Astrocyte of the spinal cord (primary cell): ENCODE measurements at places on chromosomes 3 and 15.

DNA sequence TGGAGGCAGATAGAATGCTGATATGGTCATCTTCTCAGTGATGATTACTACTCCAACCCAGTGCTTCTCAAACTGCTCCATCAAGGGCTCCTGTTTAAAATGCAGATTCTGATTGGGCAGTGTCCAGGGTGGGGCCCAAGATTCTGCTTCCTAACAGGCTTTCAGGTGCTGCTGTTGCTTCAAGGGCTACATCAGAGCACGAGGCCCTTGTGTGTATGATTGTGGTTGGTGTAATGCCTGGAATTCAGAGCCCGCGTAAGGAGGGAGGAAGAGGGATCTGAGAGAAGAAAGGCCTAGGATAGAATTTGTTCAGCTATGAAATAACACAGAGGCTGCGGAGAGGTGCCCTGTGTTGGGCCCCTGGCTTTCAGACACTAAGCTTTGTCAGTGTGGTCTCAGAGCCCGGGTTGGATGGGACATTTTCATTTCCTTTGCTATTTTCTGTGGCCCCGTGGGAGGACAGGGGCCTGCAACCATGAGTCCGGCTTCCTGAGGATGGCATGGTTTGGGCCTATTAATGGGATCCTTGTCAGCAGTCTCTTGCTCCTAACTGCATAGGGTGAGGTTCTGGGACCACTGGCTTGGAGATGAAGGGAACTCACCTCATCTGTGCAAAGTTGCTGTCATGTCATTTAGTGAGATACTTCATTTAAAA is 53.0 kb downstream of the ATP1B3 start:
- no peak for DNase-seq

DNA sequence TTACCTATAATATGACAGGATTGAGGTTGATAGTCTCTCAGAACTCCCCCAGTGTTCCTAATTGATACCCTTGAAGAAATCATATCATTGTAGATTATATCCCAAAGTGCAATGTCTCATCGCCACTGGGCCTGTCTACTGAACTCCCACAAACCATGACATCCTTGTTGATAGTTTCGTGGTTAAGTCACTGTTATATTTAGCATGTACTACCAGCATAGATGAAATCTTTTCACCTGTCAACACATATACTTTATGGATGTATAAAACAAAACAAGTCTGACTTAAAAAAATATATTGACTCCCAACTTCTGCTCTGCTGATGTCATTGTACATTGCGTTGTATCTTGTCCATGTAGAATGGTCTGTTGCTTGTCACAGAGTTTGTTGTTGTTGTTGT is 128.1 kb downstream of the IQCH start:
- DNase-seq: no peak

GRCh38 chr3:37125195-37126073 is 48.9 kb downstream of the LRRFIP2 start:
- DNase-seq: no peak

- no peak for DNase-seq
Measured at GRCh38 chr3:61686228-61686648, 124.9 kb downstream of the PTPRG start.

GRCh38 chr3:127471142-127471541 is 119.4 kb downstream of the TPRA1 start:
- no peak for DNase-seq

DNA sequence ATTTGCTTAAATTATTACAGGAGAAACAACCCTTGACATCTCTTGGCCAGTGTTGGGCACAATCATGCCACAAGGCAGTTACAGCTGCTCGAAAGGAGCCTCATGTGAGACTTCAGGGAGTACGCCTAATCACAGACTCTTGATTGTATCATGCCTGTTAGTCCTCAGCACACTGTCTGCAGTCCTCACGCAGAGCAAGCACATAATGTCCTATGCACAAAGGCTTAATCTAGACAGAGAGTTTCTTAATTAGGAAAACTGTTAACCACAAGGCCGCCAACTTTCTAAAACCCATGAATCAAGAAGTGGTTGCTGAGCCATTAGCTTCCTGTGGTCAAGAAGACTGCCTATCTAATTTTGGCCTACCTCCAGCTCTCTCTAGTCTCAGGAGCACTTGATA is 172.0 kb downstream of the UNC13C start:
- DNase-seq: no peak

DNA sequence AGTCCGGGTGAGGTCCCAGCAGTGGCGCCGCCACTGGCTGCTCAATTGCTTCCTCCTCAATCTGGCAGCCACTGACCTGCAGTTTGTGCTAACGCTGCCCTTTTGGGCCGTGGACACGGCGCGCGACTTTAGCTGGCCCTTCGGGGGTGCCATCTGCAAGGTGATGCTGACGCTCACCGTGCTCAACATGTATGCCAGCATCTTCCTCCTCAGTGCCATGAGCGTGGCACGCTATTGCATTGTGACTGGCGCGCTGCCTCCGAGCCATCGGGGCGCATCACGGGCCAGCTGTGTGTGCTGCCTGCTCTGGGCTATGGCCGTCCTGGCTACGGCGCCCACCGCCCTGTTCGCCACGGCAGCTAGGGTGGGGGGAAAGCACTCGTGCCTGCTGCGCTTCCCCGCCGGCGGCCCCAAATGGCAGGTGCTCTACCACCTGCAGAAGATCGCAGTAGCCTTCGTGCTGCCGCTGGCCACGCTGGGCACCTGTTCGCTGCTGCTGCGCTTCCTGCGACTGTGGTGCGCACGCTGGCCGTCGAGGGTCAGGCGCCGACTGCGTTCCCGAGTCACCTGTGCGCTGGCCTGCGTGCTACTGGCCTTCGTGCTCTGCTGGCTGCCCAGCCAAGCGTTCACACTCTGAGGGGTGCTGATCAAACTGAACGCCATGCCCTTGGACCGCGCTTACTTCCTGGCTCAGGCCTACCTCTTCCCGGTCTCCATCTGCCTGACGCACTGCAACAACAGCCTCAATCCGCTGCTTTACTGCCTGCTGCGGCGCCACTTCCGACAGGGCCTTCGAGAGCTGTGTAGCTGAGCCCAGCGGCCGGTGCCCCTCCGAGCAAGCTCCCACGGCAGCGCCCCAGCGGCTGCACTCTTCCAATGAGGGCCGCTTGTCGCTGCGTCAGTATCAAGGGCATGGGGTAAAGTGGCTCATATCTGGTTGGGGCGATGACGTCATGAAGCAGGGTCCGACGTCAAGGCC is 20.3 kb upstream of the ADAMTS7 start:
- no peak for DNase-seq

- DNase-seq: no peak
Measured at GRCh38 chr3:108883373-108883772, 60.8 kb downstream of the TRAT1 start.

DNA sequence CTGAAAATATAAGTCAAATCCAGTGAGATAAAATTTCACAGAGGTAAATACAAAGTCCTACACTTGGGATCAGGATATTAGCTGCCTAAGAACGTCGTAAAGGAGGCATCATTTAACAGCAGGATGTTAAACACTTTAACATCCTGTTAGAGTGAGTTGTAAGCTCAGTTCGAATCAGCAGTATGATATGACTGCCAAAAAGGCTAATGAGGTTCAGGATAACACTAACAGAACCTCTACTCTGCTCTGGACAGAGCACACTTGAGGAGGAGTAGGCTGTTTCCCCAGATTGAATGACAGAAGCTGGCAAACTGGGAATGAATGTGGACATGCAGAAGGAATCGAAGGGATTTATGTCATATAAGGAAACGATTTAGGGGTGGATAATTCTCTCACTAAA is 227.1 kb upstream of the CD96 start:
- DNase-seq: no peak

DNA sequence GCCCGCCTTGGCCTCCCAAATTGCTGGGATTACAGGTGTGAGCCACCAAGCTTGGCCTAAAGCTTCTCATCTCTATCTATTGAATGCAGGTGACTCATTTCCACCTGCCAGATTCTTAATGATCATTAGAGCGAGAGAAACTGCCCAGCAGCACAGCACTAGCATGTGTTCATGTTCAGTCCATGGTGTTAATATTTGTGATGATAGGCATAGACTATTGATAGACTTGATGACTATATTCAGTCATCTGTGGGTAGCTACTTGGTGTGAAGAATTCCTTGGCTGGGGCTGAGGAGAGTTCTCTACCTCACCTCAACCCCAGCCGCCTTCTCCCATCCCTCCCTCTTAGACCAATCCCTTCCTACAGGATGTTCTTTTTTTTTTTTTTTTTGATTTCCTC is 60.0 kb downstream of the ST6GAL1 start:
- DNase-seq: no peak

DNA sequence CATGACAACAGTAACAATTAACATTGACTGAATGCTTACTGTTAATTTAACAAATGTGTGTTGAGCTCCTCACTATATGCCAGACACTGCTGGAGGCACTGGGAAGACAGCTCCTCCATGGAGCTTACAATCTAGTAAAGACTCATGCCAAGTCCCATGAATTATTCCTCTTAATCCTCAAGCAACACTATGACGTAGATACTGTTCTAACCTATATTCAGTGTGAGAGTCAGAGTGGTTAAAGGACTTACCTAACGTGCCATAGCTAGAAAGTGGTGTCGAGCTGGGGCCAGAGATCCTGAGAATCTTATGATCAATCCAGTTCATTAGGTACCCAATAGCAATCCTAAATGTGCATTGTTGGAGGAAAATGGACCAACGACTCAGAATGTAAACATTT is 43.6 kb downstream of the MYO1E start:
- DNase-seq: no peak

- peak; percentile 24 for DNase-seq
Measured at GRCh38 chr3:175716446-175716845, 857.3 kb downstream of the NAALADL2 start.

GRCh38 chr3:111763968-111764367 is 95.1 kb upstream of the PHLDB2 start:
- peak; percentile 59 for DNase-seq

DNA sequence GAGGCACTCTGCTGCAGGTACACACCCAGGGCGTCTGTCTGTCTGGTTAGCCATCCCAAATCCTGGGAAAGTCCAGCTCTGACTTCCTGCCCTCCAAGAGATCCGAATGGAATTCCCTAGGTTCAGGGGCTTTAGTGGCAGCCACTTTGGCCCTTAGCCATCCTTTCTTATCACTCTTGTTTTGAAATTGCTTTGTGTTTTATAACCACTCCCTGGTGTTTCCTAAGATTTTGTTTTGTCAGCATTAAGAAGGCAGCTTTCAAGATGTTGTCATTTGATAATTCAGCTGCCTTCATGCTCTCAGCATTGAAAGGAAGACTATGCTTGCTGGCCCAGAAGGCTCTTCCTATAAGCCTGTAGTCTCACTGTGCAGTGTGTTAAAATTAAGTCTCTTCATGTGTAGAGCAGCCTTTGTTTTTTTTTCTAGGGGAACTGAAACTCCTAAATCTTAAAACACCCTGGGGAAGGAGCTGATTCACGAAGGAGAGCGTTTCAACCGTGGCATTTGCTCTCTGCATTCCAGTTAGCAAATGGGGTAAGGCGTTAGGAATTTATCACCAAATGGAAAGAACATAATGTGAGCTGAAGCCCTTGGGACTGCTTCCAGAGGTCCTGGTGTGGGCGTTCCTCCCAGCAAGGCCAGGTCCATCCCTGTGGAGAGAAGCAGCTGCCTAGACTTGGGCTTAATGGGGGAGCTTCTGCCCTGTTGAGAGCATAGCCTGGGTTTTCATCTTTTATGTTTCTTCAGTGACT is 14.2 kb upstream of the CLEC3B start:
- DNase-seq: peak; percentile 94

GRCh38 chr15:45037936-45038335 is 14.9 kb downstream of the SORD start:
- no peak for DNase-seq

GRCh38 chr3:105534491-105534890 is 167.8 kb downstream of the ALCAM start:
- no peak for DNase-seq

DNA sequence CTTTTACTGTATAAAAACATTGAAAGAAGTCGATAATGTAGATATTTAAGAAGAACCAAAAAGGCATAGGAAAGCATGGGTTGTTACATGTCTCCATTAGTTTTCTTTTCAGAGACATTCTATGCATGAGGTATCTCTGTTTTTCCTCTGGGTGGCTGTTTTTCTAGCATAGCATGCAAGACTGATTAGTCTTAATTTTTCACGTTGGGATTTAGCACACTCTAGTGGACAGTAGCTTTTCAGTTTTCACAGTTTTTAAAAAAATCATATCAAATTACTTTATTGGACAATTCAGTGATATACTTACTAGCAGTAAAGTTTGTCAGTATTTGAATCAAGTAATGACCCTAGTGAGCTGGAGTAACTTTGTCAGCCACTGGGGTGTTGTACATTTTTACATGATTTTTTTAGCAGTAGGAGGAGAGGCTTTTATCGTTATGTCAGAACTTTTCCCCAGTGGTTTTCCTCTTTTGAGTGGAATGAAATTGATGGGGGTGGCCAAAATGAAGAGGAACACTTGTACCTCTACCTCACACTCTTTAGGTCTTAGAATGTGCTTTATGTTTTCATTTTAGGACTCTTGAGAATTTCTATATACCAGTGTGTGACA is 57.2 kb downstream of the SEC22A start:
- DNase-seq: peak; percentile 65

GRCh38 chr3:46283881-46284450 is 41.7 kb downstream of the CCR3 start:
- DNase-seq: no peak

DNA sequence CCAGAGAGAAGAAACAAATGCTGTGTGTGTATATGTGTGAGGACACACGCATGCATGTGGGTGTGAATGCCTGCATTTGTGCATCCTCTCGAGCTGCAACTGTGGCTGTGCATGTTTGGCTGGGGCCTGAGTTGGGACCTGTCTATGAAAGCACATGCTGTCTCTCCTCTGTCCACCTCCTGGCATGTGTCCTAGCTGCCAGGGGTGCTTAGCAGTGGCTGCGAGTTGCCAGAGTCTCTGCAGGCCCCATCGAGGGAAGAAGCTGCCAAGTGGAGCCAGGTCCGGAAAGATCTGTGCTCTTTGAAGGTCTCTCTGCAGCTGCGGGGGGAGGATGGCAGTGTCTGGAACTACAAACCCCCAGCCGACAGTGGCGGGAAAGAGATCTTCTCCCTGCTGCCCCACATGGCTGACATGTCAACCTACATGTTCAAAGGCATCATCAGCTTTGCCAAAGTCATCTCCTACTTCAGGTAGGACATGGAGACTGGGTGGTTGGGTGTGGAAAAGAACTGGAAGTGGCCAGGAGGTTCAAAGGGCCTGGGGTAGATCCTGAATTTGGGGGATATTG is 30.7 kb downstream of the NR1I2 start:
- DNase-seq: no peak

GRCh38 chr15:90884719-90885431 is 571 bp downstream of the FES start:
- no peak for DNase-seq
